ENCODE measurements at places on chromosomes 7 and 10. TPM values are rescaled to one million over a fixed set of nuclear protein-coding genes. Genes with fewer than 3 reads are reported as not detected.

ANKRD1 gene
- not detected for total RNA-seq

DNA sequence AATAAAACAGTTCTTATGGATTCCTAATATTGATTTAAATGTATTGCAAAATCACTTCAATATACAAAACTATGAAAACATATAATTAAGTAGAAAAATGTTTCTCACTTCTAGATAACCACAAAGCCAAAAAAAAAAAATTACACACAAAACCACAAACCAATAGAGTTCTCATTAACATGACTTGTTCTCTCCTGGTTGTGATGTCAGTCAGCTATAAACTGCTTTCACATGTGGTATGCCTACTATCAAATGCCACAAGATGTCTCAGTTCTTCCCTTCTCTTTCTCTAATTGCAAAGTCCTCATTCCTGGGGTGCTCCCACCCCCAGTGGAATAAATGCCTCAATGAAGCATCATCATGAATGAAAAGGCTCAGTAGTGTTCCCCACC lies 16.6 kb downstream of the GNAI1 start:
- H3K27me3 ChIP-seq: no peaks in the 10 kb centered on the region
- no peak for DNase-seq
- H3K27ac ChIP-seq: no peak overlapping the region
- no peaks in the 10 kb centered on the region for H3K4me1 ChIP-seq
- no peaks in the 10 kb centered on the region for H3K36me3 ChIP-seq

EPC1 gene
- 30.9 TPM for total RNA-seq

DNA sequence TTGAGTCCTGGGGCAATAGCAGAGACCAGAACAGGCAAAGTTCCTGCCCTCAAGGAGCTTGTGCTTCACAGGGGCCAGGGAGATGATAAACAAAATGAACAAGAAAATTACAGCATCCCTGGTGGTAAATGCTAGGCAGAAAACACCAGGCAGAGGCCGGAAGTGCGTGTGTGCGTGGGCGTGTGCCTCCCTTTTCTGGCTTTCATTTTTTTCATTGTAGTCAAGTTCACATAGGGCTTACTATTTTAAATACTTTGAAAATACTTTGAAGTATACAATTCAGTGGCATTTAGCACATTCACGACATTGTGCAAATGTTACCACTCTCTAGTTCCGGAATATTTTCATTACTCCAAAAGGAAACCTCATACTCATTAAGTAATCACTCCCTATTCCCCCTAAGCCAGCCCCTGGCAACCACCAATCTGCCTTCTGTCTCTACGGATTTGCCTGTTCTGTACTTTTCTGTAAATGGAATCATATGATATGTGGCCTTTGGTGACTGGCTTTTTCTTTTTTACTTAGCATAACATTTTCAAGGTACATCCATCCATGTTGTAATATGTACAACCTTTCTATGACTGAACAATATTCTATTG lies 88.1 kb upstream of the PDCD4 start:
- no peaks in the 10 kb centered on the region for H3K27me3 ChIP-seq
- H3K4me3 ChIP-seq: no peak overlapping the region
- H3K4me1 ChIP-seq: no peaks in the 10 kb centered on the region
- H3K36me3 ChIP-seq: no peaks in the 10 kb centered on the region

FAM131B gene
- 1.8 TPM for total RNA-seq

AOAH gene
- total RNA-seq: 22.2 TPM

PCDH15 gene
- not detected for total RNA-seq

DNA sequence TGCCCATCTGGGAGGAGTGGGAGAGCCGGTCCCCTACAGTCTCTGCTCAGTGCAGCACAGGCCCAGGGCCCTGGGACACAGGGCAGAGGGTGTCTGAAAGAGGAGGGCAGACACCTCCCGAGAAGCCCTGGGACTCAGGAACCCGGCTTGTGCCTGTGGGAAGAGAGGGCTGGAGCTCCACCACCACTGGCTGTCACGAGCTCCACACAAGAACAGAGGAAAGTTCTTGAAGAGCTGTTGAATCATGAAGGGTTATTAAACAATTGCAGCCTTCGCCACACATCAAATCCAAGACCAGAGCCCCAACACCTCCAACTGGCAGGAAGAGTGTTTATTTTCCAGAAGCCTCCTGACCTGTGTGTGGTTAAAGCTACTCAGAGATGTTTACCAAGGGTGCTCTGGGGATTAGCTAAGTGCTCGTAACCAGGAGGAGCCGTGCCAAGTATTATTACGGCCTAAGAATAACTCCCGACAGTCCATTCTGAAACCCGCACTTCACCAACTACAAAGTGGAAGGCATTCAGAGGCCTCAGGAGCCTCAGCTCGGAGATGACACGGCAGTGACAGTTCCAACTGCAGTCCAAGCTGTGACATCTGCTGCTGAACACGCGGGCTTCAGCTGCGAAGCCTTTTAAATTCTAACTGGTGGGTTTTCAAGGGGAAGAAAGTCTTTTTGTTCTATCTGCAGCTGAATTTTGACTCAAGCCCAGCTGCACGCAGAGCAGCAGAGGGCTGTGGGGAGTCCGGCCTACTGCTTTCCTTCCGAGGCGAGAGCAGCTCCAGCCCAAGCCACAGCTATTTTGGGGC lies 75.1 kb downstream of the MAD1L1 start:
- H3K4me3 ChIP-seq: no peak overlapping the region
- no peaks in the 10 kb centered on the region for H3K27me3 ChIP-seq
- H3K4me1 ChIP-seq: no peaks in the 10 kb centered on the region
- peak overlapping the region; percentile 9 for H3K27ac ChIP-seq
- H3K36me3 ChIP-seq: no peaks in the 10 kb centered on the region

- H3K4me1 ChIP-seq: no peaks in the 10 kb centered on the region
- no peak overlapping the region for H3K4me3 ChIP-seq
- H3K27me3 ChIP-seq: no peaks in the 10 kb centered on the region
- no peaks in the 10 kb centered on the region for H3K36me3 ChIP-seq
- DNase-seq: peak; percentile 23
Measured at GRCh38 chr10:92747600-92747999, 57.8 kb downstream of the HHEX start.

GNAT3 gene
- total RNA-seq: not detected

DNA sequence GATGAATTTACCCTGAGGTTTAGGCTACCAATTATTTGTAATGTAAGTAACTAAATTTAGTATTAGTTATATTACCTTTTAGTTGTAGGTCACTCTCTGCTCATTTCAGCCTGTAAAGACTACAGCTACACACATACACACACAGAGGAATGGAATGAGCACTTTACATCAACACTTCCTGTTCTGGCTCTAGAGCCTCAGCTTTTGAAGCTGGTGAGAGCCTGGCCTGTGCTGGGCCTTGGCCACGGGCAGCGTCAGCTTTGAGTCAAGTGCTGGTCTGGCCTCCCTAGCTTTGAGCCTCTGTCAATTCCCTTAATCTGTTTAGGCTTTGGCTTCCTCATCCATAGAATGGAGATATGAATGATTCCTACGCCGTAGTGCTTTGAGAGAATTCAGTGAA lies 141.7 kb downstream of the EGFR start:
- no peaks in the 10 kb centered on the region for H3K4me1 ChIP-seq
- no peak for DNase-seq
- H3K36me3 ChIP-seq: peaks cover 7% of the 10 kb centered on the region
- no peaks in the 10 kb centered on the region for H3K27me3 ChIP-seq
- no peak overlapping the region for H3K4me3 ChIP-seq

GRCh38 chr7:125567686-125568085 lies 638.1 kb upstream of the POT1 start:
- no peaks in the 10 kb centered on the region for H3K4me1 ChIP-seq
- no peaks in the 10 kb centered on the region for H3K27me3 ChIP-seq
- H3K4me3 ChIP-seq: no peak overlapping the region
- H3K36me3 ChIP-seq: no peaks in the 10 kb centered on the region
- DNase-seq: no peak
- H3K27ac ChIP-seq: no peak overlapping the region

- no peaks in the 10 kb centered on the region for H3K27me3 ChIP-seq
- H3K36me3 ChIP-seq: no peaks in the 10 kb centered on the region
- no peak for DNase-seq
- H3K4me3 ChIP-seq: no peak overlapping the region
- no peak overlapping the region for H3K27ac ChIP-seq
Measured at GRCh38 chr7:131947661-131948060, 391.2 kb upstream of the PODXL start.

AKR1C2 gene
- total RNA-seq: 8.5 TPM

VWA2 gene
- 2.4 TPM for total RNA-seq

DNA sequence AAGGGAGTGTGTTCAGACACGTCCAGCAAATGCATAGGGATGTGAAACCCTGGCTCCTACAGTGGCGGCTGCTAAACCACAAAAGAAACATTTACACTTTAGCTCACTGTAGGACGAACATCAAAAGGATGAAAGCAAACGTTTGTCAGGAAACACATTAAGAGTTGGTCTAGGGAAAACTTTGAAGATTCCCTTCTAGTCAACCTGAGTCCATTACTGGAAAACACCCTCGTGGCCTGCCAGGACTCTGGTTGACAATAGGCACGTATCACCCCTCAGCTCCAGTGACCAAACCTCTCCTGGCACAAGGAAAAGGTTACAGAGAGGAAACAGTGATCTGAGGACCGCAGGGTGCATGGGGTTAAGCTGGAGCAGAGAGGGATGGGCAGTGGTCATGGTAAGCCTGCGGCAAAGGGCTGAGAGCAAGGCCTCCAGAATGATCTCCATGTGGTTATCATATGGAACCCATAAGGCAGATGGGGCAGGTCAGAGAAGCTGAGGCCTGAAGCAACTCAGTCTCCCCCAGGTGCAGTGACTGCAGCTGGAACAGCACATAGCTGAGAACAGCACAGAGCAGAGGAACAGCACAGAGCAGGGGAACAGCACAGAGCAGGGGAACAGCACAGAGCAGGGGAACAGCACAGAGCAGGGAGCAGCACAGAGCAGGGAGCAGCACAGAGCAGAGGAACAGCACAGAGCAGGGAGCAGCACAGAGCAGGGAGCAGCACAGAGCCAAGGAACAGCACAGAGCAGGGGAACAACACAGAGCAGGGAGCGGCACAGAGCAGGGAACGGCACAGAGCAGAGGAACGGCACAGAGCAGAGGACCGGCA lies 49.9 kb downstream of the CHST15 start:
- H3K36me3 ChIP-seq: no peaks in the 10 kb centered on the region
- H3K27me3 ChIP-seq: no peaks in the 10 kb centered on the region
- H3K27ac ChIP-seq: no peak overlapping the region
- no peak overlapping the region for H3K4me3 ChIP-seq

GRCh38 chr10:80600256-80600655 lies 62.6 kb downstream of the SH2D4B start:
- no peaks in the 10 kb centered on the region for H3K4me1 ChIP-seq
- no peak overlapping the region for H3K27ac ChIP-seq
- DNase-seq: no peak
- H3K36me3 ChIP-seq: no peaks in the 10 kb centered on the region

DNA sequence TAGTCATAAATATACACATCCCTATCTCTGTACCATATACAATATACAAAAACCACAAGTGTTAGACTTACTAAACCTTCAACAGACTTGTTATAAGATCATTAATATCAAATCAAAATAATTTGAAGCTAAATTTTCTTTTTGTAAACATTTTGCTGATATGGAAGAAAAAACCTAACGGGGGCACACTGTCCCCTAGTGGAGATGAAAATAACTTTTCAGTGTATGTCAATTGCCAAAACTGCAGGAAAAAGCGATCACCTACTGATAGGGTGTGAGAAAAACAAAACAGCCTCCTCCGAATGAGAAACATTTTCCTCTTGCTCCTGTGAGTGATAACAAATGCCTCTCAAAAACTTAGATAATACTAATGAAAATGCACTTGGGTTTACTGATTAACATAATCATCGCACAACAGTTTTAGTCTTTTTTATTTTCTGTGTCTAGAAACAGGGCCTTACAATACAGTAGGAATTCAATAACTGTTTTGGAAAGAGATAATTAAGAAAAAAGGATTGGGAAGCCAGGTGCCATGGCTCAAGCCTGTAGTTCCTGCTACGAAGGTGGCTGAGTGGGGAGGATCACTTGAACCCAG lies 322.7 kb downstream of the CRPPA start:
- no peak for DNase-seq
- H3K4me1 ChIP-seq: no peaks in the 10 kb centered on the region
- no peak overlapping the region for H3K4me3 ChIP-seq
- H3K27ac ChIP-seq: no peak overlapping the region

DNA sequence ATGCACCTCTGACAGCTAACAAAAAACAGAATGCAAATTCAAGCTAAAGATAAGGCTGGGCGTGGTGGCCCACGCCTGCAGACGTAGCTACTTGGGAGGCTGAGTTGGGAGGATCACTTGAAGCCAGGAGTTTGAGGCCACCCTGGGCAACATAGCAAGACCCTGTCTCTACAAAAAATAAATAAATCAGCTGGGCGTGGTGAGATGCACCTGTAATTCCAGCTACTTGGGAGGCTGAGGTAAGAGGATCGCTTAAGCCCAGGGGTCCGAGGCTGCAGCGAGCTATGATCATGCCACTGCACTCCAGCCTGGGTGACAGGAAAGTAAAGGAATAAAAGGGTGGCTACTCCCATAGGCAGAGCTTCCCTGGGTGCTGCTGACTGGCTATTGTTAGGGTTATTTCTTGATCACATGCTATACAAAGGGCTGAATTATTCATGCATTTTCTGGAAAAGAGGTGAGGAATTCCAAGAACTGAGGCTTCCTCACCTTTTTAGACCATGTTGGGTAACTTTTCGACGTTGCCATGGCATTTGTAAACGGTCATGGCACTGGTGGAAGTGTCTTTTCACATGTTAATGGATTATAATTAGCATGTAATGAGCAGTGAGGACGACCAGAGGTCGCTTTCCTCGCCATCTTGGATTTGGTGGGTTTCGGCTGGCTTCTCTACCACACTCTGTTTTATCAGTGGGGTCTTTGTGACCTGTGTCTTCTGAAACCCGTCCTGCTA lies 6.9 kb upstream of the PSMG3 start:
- no peaks in the 10 kb centered on the region for H3K27me3 ChIP-seq
- no peaks in the 10 kb centered on the region for H3K4me1 ChIP-seq
- DNase-seq: no peak
- H3K36me3 ChIP-seq: no peaks in the 10 kb centered on the region
- H3K4me3 ChIP-seq: no peak overlapping the region
- H3K27ac ChIP-seq: no peak overlapping the region

DNA sequence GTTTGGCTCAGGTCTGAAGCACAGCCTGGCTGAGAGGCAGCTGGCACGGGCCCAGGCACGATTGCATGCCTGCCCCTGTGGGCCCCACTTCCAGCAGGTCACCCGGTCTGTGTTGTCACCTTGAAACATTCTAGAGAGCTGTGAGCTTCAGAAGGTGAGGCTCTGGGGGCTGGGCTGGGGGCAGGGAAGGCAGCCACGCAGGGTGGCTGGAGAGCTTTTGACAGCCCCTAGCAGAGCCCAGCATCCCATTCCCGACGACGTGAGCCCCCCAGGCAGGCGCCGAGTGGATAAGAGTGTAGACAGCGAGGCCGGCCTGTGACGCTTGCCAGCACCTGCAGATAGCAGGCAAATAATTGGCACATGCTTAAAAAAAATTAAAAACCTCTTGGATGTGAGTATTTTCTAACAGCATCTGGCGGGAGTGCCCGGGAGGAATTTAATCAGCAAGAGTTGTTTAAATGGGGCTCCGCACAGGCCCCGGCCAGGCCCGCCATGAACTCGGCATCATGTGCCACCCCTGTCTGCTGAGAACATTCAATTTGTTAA lies 212.0 kb upstream of the TBX20 start:
- no peak overlapping the region for H3K4me3 ChIP-seq
- H3K27ac ChIP-seq: no peak overlapping the region
- no peak for DNase-seq
- no peaks in the 10 kb centered on the region for H3K27me3 ChIP-seq

CYP2C8 gene
- total RNA-seq: 0.56 TPM

FGFBP3 gene
- total RNA-seq: 2.8 TPM

KCNMA1 gene
- 23.2 TPM for total RNA-seq

All from colonic mucosa (tissue), 4 donors.